Astrocyte (in vitro differentiated cells and primary cell): ENCODE measurements at places on chromosomes 1 and 21. TPM values are rescaled to one million over a fixed set of nuclear protein-coding genes. Genes with fewer than 3 reads are reported as not detected.

GRCh38 chr1:86396498-86396890, 371 bp upstream of the ODF2L start:
- no peaks in the 10 kb centered on the region for H3K36me3 ChIP-seq
- DNase-seq: no peak
- H3K27me3 ChIP-seq: no peaks in the 10 kb centered on the region

- DNase-seq: peak; percentile 35
- H3K36me3 ChIP-seq: no peaks in the 10 kb centered on the region
- no peaks in the 10 kb centered on the region for H3K27me3 ChIP-seq
- no peak overlapping the region for H3K27ac ChIP-seq
Observed at GRCh38 chr1:232728507-232729263, 76.5 kb upstream of the MAP10 start.

DIO1 gene
- total RNA-seq: not detected in 2 replicates

MEX3A gene
- 32.9 and 37.6 TPM in 2 replicates for total RNA-seq
